NCI-H1436 (cell line): ENCODE measurements at places on chromosomes 3 and 15.

DNA sequence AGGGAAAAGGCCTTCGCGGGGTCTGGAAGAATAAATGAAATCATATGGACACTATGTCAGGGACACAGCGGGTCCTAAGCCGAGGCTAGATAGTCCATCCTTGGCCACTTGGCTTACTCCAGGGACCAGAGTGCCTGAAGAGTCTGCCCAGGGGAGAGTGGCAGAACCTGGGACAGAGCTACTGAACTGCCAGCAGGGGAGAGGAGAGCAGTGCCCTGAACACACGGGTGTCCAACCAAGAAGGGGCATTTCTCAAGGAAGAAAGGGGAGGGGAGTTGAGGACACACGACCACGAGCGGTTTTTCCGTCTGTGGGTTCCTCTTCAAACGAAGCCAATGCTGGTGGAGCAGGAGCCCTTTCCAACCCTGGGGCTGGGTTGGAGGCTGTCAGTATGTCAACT lies 1.0 kb downstream of the ACAN start:
- no peak for DNase-seq

DNA sequence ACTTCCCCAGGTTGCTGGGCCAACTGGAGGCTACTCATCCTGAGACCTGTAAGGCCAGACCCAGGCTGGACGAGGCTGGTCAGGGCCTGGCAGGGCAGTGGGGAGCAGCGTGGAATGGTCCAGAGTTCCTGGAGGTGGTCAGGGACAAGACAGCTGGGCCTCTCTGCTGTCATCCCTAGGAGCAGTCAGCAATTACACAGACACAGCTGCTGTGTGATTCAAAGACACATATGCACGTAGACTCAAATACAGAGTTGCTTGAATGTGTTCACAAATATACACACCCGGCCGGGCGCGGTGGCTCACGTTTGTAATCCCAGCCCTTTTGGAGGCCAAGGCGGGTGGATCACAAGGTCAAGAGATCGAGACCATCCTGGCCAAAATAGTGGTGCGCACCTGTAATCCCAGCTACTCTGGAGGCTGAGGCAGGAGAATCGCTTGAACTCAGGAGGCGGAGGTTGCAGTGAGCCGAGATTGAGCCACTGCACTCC lies 1.5 kb upstream of the CD276 start:
- DNase-seq = no peak

DNA sequence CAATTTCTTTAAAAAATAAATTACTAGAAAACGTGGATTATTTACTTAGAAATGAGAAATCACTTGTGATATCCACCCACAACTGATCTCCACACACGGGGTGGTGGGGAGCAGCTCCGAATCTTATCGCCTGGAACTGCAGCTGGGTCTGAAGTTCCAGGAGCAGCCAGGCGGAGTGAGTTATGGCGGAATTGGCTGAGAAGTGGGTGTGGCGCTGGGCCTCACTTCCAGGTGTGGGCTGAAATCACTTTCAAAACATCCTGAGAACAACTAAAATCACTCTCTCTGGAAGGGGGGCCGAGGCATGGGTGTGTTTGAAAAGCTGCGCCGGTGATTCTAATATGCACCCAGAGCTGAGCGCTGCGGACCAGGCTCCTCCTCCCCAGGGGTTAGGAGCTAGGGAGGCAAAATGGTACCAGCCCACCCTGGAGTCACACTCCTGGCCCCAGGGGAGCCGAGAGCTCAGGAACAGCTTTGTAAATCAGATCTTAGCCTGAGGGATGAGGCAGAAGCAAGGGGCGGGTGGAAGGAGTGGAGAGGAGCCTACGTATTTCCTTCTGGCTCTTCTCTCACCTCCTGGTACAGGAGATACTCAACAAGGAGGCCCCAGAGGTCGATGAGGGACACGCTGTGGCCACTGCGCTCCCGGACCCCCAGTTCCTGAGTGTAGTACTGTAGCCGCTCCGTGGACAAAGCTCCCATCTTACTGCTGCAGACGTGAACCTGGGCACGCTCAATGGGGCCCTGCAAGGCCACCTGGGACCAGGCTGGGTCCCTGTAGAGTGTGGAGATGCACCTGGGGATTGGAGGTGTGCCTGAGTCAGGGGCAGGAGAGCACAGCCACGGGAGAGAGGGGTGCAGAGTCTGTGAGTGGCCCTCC lies 9.6 kb downstream of the PLA2G4F start:
- DNase-seq = no peak

- DNase-seq = no peak
Observed at GRCh38 chr3:66836363-66837152, 161.5 kb upstream of the KBTBD8 start.

- no peak for DNase-seq
Observed at GRCh38 chr3:113804661-113805060, 33.9 kb upstream of the GRAMD1C start.

- DNase-seq = no peak
Observed at GRCh38 chr3:119357190-119357589, 63.0 kb downstream of the ARHGAP31 start.

DNA sequence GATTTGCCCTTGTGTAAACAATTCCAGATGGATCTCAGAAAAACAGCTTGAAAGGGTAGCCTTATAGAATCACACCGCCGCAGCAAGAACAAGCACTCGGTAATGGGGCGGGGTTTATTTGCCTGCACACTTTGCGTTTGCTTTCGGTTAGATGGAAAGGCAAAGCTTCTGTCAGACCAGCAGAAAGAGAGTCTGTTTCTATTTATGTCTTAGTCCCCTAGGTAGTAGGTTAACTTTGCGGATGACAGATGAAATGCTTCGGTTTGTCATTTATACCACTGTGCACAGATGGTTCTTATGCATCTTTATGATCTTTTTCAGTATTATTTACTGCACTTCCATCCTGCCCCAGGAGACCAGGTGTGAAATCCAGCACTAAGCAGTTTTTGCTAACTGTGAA lies 62.2 kb downstream of the PYDC2 start:
- DNase-seq = peak; percentile 57

DNA sequence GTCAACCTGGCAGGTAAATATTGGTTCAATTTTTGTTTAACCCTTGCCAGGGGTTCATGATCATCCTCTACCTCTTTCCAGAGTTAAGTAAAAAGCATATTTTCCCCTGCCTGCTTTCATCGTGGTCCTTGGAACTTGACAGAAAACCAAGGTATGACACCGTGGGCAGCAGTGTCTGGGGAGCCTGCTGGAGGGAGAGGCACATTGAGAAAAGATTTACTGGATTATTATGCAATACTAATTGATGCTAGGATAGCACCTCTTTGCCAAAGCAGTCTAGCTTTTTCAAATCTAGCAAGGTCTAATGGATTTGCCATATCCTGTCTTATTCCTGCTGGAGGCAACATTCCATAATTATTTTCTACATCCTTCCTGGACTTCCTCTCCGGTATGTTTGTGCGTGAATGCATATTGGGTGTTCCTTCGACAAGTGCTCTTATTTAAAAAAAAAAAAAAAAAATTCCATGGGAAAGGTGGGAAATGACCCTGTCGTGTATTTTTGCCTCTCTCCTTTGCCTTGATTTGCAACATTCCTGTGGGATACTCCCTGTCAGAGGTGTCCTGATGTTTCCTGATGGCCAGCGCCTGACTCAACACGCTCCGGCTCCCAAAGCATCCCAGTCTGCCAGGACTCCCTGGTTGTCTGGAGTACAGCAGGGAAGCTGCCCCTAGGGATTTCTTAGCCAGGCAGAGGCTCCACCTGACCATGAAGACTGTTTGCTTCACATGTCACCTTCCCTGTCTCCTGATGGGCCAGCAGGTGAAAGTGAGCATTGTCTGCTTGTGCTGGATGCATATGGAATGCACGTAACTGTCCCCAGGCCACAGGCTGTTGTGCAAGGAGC lies 6.3 kb downstream of the BHLHE40 start:
- no peak for DNase-seq

DNA sequence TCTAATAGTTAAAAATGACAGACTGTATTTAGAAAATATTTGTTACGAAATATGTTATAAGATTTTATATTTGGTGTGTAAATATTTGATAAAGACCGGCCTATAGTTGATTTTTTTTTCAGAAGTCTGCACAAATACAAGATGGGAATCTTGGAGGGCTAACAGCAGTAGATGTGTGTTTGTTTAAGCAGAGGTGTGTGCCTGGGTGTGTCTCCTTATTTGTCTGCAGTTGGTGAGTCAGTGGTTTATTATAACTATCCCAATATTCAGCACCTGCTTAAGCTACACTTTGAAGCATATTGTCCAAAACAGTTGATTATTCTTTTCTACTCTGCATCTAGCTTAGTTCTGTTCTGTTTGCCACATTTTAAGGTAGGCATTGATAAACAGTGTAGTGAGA lies 12.4 kb downstream of the GLCE start:
- no peak for DNase-seq

GRCh38 chr15:45612790-45613415 lies 21.9 kb upstream of the SQOR start:
- no peak for DNase-seq

- DNase-seq = no peak
Observed at GRCh38 chr3:65619451-65619881, 419.3 kb downstream of the MAGI1 start.

- DNase-seq = no peak
Observed at GRCh38 chr3:152768478-152768877, 66.5 kb upstream of the P2RY1 start.

GRCh38 chr3:25663347-25663868 lies 1.3 kb downstream of the TOP2B start:
- no peak for DNase-seq

GRCh38 chr3:106281221-106281620 lies 412.4 kb upstream of the CBLB start:
- DNase-seq = no peak

- no peak for DNase-seq
Observed at GRCh38 chr3:196842567-196843434, 24.9 kb upstream of the SENP5 start.

GRCh38 chr15:68581725-68582124 lies 2.9 kb downstream of the CORO2B start:
- DNase-seq = no peak

- no peak for DNase-seq
Observed at GRCh38 chr3:187963003-187963676, 190.8 kb upstream of the LPP start.

- DNase-seq = no peak
Observed at GRCh38 chr3:190877925-190878324, 15.4 kb upstream of the GMNC start.

- DNase-seq = no peak
Observed at GRCh38 chr3:10780922-10781321, 35.1 kb upstream of the SLC6A11 start.

DNA sequence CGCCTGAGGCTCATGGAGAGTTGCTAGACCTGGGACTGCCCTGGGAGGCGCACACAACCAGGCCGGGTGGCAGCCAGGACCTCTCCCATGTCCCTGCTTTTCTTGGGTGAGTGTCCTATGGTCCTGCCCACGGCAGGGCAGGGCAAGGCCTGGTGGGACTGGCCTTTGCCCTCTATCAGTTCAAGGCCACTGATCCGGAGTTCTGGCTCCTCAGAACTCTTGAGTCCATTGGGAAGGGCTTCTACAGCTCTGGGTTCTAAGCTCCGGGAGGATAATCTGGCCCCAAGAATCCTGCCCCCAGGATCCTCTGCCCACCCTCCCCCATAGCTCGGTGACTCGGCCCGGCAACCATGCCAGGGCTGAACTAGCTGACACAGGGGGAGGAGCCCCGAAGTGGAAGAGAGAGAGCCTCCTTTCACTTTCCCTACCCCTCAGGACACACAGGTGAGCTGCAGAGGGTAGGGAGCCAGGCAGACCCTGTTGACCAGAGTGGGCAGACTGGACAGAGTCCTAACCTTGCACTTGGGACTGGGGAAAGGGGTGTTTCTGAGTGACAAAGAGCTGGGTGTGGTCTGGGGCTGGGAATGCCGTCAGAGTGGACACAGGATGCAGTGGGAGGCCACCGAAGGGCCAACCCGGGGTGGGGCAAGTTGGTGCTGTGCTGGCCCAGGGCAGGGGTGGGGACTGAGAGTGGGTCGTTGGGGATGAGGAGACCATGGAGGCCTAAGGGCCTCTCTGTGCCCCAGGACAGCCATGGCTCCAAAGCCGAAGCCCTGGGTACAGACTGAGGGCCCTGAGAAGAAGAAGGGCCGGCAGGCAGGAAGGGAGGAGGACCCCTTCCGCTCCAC lies 664 bp downstream of the PARP3 start:
- DNase-seq = no peak

DNA sequence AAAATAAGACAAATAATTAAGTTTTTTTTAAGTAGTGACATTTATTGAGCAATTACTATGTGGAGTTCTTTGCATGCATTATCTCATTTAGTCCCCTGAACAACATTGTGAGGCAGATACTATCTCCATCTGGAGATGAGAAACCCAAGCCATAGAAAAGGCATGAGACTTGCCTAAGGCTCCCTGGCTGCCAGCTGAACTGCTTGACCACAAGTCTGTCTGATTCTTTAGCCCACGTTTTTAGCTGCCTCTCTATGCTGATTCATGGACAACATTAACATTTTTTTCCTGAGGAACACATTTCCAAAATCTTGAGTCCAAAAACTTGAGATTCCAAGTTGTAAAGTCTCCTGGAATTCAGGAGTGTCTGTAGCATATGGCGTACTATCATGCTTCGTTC lies 263.6 kb upstream of the GOLGA6L4 start:
- DNase-seq = no peak

DNA sequence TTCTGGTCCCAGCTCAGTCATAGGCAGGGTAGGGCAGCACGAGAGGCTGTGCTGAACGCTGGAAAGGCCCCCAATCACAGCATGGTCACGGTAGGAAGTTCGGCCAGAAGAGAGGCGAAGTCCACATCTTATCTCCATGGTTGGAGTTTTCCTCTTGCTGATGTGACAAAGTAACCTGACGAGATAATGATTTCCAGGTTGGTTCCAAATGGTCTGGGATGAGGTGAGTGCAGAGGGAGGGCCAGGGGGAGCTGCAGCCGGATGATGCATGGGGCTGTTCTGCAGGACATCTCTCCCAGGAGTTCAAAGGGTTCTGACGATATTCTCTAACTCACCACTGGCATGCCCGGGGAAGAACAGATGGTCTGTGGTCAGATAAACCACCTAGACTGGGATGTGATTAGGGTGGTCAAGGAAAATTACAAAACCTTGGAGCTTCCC lies 83.2 kb upstream of the WNT5A start:
- DNase-seq = no peak
